ENCODE measurements at places on chromosomes 7 and 10.

DNA sequence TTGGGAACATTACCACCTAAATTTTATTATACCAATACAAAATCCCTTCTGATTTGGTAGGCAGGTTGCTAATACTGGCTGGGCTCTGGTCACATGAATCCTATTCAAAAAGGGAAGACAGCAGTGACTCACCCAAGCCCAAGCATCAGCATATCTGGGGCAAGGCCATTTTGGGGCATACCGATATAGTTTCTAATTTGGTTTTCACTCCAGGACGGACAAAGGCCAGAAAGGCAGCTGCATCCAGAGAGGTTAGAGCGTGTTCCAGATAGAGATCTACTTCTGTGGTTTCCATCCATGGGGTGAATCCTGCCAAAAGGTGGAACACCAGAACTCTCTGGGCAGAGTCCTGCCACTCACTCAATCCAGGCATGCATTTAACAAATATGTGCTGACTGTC, 335.8 kb downstream of the ELMO1 start:
- no peak for DNase-seq

DNA sequence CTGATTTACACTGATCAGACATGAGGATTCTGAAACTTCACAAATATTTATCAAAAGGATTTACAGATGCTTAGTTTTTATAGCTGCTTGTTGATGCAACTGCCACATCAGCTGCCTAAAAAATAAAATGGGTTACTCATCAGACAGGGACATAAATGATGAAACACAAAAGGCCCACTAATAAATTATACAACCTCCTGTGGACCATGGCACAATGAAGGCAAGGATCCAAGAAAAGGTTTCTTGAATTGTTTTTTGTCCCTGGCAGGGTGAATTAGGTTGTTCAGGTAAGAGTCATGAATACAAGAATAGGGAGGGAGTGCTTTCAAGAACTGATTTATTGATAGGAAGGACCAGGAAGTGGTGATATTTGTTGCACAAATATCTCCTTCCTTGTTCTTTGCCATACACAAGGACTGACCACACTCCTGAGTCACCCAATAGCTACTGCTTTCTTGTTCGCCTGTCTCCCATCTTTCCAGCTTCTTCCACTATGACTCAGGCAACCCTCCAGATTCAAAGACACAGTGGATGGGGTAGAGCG, 234.5 kb downstream of the AHR start:
- DNase-seq, result no peak

- DNase-seq, result no peak
These were observed 303.9 kb upstream of the NRG3 start for GRCh38 chr10:81570878-81571794.

GRCh38 chr7:26367219-26367711, 75.6 kb downstream of the SNX10 start:
- DNase-seq, result no peak

DNA sequence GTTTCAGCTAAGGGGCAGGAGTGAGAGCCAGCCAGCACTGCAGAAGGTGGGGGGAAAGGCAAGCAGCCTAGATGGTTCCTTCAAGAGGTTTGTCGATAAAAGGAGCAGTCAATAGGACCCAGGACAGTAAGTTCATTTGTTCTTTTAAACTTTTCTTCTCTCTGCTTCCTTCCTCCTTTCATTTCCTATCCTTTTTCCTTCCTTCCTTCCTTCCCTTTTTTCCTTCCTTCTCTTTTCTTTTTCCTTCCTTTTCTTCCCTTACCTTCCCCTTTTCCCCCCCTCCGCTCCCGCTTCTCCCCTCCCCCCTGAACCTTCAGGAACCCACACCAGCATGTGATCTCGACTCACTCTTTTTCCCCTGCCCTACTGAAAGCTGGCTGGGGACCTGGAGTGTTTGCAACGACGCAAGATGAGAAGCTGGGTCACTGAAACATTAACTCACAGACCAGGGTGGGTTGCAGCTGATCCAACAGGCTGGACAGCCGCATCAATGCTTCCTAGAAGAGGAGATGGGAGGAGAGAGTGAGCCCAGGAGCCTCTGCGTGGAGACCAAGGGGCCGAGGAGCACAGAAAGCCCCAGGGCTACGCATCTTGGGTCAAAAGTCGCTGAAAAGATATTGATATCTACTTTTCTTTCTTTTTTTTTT, 103.4 kb upstream of the SDK1 start:
- no peak for DNase-seq

DNA sequence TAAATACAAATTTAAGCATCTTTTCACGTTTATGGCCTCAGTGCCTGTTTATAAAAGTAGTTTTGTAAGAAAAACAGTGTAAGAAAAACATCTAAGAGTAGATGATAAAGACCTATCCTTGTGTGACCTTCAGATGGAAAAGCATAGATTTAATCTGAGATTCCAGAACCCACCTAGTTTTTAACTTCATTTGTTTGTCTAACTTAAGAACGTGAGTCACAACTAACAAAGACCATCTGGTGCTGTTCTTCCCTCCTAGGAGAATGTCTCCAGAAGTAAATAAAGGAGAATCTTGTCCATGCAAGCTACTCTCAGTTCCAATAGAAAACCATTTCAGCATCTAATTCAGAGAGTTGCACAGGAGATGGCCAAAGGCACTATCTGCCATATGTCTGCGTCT, 265.4 kb upstream of the C7orf33 start:
- no peak for DNase-seq

DNA sequence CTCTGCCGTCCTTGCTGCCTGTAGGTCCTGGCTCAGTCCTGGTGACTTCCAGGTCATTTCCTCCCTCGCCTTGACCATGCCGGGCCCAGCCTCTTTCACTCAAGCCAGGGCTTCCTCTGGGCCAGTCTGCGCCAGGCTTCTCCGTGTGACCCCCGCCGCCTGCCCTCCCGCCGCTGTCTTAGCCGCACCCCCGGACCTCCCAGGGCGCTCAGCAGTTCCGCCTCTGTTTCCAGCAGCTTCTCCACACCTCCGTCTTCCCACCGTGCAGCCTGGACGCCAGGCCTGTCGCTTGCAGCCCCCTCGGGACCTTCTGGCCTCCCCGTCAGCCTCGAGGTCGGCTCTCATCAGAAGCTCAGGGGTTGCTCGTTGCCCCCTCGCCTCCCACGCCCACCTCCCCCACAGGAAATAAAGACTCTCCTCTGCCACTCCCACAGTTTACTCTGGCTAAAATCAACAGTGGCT, 123.0 kb upstream of the FZD8 start:
- DNase-seq, result no peak

GRCh38 chr10:7186387-7187018, 224.3 kb downstream of the SFMBT2 start:
- DNase-seq, result no peak

DNA sequence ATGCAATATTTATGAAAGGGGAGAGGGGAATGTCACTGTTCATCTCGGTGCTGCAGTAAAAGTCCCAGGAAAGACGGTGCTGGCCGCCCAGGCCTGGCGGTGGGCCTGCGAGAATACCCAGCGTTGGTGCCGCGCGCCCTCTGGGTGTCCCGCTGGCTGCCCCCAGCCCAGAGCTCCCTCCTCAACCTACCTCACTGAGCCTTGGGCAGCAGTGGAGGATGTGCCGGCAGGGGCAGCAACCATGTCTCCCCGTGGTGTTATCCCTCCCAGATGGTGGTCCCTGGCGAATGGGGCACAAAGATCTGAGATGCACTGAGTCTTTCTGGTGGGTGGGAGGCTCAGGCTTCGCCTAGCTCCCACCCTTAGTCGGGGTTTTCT, 9.5 kb upstream of the TLX1 start:
- no peak for DNase-seq

GRCh38 chr10:128476368-128476725, 350.1 kb upstream of the MKI67 start:
- no peak for DNase-seq

GRCh38 chr10:123331438-123331837, 177.2 kb downstream of the BUB3 start:
- DNase-seq, result no peak

- no peak for DNase-seq
These were observed 27.3 kb upstream of the HERPUD2 start for GRCh38 chr7:35722054-35722849.
